ENCODE measurements at places on chromosomes 5 and 9.

- DNase-seq: no peak
Observed at GRCh38 chr9:133125941-133126696, 5.1 kb upstream of the RALGDS start.

DNA sequence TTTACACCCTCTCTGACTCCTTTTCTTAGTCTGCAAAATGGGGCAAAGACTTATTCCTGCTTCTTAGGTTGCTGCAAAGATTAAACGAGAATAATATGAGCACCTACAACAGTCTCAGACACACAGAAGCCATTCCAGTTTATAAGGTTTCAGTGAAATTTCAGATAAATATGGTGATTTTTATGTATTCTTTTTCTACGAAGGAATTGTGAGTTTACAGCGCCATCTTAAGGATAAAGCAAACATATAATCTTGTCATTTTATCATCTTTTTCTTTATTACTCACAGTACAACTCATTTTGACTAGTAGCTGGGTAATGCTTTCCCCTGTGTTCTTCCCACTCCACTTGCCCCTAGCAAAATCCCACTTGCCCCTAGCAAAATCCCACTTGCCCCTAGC, 29.2 kb upstream of the SMC5 start:
- no peak for DNase-seq

DNA sequence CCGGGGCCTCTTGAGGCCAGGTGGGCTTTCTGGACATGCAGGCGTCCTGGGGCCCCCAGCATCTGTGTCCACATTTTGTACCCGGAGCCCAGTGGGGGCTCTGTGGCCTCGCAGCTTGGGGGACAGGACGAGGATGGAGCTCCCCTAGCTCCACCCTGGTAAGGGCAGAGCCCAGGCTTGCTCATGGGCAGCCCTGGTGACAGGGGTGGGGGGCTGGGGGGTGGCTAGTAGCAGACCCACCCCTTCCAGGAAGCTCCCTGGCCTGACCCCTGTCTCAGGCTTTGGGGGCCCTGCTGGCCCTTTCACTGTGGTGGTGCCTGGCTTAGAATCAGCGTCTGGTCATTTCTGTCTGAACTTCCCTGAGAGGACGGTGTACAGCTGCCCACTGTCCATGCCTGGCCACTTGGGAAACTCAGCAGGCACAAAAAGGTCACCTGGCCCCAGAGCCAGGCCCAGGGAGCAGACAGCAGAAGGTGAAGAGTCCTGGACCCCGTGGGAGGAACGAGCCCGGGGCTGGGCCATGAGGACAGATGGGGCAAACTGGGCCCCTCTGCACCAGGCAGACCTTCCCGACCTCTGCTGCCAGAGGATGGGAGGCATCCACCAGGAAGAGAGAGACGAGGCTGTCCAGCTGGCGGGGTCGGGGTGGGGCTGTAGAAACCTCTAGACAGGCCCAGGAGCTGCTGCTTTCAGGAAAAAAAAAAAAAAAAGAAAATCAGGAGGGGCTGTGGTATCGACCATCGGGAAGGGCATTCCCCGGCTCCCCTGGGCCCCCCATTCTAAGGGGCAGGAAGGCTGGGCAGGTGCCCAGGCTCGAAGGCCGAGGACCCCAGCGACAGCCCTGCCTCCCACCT, 52.8 kb downstream of the EXD3 start:
- no peak for DNase-seq

DNA sequence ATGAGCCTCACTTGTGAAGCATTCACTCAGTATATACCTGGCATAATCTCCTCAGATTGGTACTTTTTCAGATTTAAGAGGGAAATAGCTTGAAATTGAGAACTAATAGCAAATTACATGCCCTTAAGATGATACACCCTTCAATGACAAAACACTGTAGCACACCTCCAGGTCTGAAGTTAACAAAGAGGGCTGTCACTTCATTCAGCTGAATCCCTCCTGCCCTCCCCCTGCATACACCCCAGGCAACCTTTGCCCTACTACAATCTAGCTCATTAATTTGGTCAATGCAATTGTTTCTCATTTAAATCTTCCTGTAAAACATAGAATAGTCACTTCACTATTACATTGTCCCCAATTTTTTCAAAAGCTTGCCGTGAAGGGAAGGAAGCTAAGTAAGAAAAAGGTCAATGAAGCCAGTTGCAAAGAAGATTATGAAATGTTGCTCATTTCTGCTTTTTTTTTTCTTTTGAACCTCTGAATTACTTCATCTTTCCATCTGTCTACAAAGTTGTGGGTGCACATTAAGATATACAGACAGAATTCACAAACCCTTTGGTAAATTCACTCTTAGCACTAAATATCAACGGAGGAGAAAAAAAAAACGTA, 294.8 kb upstream of the PTGER4 start:
- DNase-seq: no peak

DNA sequence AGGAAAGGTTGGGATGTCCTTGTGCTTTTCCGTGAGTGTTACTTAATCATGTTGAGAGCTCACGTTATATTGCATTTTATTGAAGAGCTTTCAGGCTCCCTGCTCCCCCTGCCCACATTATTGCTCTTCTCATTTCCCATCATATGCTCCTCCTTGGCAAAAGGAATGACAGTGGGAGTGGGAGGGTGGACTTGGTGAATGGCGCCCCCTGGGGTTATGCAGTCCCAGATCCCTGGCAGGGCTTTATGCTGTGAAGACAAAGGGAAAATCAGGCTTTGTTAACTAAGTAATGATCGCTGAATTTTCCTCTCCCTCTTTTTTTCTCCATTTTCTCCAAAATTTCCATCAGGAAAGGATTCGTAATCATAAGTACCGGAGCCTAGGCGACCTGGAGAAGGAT, 166.6 kb downstream of the SMARCA2 start:
- DNase-seq: no peak

- no peak for DNase-seq
Observed at GRCh38 chr5:78719504-78720219, 71.1 kb upstream of the LHFPL2 start.

- DNase-seq: no peak
Observed at GRCh38 chr5:130385656-130386055, 481.4 kb downstream of the CHSY3 start.

GRCh38 chr5:2196416-2196815, 313.7 kb upstream of the IRX4 start:
- no peak for DNase-seq

GRCh38 chr5:82884821-82885471, 192.2 kb downstream of the TMEM167A start:
- DNase-seq: no peak

DNA sequence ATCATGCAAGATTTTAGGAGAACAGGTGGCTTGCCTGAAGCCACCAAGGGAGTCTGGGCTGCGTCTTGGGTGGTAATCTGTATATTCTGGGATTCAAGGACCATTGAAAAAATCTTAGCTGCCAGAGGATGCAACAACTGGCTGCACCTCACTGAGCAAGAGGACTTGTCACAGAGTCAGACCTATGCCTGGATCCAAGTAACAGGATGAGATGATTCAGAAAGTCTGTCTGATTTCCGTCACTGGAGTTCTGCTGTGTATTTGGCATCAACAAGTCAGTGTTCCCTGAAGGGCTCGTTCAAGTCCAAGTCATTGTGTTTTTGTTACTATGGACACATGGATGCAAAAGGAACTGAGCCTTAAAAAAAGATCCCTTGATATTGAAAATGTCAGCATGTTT, 37.8 kb upstream of the CARTPT start:
- DNase-seq: no peak

GRCh38 chr9:116565986-116566385, 121.1 kb upstream of the TRIM32 start:
- no peak for DNase-seq

DNA sequence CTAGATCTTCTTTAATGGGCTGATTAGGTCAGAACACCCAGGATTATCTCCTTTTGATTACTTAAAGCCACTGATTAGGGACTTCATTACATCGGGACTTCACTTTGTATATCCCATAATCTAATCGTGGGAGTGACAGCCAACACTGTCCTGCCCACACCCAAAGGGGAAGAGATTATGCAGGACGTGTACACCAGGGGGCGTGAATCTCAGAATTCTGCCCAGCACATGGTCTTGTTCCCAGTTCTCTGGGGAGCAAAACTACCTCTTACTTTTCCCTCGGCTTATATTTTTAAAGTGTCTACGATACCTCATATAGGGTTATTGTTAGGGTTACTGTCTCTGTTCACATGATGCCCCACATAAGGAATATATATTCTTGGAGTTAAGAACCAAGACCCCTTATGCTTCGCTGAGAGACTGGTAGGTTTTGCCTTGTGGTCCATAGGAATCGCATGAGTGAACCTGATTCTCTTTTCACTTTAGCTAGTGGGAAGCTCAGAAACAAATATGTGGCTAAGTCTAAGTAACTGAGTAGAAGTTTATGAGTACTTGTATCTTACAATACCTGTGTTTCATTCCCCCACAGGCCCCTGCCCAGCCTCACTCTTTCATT, 192.7 kb downstream of the GNA14 start:
- DNase-seq: no peak

- DNase-seq: no peak
Observed at GRCh38 chr9:11915699-11916098, 777.5 kb upstream of the TYRP1 start.

GRCh38 chr5:122494109-122494508, 182.1 kb downstream of the SNCAIP start:
- no peak for DNase-seq

GRCh38 chr5:173973616-173973969, 15.4 kb upstream of the C5orf47 start:
- no peak for DNase-seq

DNA sequence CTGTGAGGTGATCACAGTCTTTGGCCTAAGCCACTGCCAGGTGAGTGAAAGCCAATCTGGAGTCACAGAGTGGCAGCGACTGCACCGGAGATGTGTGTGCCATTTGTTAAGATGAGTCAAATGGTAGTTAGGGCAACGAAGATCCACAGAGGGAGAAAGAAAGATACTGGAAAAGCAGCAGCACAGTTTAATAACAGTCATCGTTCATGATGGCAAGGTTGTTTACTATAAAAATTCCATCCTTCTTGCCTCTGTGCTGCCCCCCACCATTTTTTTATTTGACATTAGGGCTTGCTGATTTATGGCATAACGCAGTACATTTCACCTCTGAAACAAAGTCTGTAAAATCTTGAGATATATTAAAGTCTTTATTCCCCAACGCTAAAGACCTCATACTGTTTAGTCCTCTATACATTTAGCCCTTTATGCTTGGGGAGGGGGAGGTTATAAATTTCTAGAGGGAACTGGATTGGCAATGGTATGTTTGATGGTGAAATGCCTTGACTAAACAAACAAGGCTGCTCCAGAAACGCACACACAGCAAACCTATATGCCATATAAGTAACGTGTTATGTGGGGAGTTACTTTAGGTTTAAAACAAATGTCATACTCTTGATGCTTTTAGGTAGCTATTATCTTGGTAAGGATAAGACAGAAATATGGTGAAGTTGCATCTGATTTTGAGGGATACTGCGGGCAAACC, 55.8 kb upstream of the ABL1 start:
- no peak for DNase-seq

DNA sequence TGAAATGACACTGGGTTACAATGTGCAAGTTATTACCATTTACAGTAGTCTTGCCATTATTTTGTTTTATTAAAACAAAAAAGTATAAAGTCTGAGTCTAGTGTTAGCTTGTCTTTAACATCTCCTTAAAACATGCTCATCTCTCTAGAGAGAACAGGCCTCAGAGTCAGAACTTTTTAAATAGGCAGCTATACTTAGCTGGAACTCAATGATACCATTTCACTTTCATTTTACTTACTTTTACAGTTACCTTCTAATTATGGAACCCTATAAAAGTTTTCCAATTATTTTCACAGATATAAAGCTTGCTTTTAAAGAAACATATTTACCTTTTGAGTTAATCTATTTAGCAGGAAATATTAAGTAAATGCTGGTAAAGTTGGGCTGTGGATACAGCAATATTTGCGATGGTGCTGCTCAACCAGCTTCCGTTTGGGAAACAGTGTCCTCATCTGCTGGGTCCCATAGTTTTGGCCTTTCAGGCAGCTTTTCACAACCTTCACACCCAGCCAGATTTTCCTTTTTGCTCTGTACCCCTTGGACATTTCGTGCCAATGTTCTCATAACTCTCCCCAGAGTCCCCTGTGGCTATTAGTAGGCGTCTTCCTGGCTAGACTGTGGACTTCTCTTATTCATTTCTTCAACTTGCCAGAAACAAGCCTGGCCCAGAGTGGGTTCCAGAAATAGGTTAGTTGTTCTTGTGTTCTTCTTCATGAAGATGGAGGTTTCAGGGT, 36.3 kb upstream of the UBTD2 start:
- no peak for DNase-seq

DNA sequence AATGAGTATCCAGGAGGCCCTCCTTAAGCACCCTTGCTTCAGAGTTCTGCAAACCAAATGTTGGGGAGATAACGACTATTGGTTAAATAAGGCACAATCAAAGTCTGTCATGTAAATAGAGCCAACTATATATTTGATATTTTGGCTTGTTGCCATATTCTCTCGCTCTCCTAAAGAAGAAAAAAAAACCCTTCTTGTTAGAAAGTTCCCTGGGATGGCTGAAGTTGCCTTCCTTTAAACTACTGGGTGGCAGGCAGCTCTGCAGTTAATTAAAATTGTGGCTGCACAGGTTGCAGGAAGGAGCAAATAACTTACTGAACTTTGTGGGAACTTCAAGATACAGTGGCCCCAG, 227.0 kb upstream of the ANKRD55 start:
- DNase-seq: no peak

- DNase-seq: no peak
Observed at GRCh38 chr9:34688329-34689115, 2.6 kb downstream of the CCL19 start.

- DNase-seq: no peak
Observed at GRCh38 chr9:133862585-133863256, 124.6 kb upstream of the SARDH start.

DNA sequence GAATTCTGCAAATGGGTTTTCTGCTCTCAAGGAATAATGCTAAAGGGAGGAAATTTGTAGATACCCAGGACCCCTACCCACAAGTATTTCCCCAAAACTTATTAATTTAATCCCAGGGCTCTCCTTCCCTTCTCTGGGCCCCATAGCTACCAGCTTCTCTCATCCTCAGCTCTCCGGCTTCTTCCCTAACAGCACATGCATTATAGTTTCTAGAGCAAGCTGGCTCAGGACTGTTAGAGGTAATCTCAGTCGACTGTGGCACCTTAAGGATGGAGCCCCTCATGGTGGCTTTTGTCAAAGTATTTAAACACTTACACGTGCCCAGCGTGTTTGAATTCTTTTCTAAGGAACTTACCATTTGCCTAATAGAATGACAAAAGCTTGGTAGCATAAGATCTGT, 252.5 kb upstream of the GAS1 start:
- no peak for DNase-seq
